ENCODE measurements at places on chromosomes 1 and 21. TPM values are rescaled to one million over a fixed set of nuclear protein-coding genes. Genes with fewer than 3 reads are reported as not detected.

The SLFNL1 gene
- total RNA-seq: 0.08 TPM

The CTBS gene
- 11.2 TPM for total RNA-seq

The SCCPDH gene
- 2.8 TPM for total RNA-seq

DNA sequence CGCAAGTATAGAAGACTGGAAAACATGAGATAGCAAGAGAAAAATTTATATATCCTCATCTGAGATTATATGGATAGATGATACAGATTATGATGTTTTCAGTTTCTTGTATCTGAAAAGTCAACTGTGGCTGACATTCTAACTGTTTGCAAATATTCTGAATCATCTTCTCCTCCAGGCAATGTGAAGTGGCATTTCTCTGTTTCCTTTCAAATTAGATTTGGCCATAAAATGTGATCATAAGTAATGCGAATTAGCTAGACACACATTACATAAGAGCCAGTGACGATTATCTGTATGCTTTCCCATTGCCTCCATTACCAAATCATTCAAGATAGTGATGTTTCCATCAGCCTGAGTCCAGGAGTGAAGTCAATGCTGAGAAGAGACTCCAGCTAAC, 265.2 kb downstream of the BRINP3 start:
- ATAC-seq: no peak

DNA sequence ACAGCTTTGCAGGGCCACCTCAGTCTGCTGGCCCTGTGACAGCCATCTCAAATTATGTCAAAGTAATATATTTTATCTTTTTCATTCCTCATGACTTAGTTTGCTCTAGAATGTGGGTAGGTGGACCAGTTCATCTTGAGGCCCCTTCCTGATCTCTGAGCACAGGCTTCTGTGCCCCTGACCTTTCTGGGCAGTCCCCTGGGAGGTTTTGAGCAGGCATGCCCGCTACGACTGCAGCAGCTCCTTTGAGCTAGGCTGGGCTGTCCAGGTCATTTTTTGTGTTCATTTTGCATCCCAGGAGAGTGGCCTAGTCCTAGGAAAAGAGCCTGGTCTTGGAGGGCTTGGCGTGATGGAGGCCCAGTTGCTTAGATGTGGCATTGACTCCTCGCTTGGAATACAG, 42.7 kb downstream of the EIF2D start:
- no peak for ATAC-seq

DNA sequence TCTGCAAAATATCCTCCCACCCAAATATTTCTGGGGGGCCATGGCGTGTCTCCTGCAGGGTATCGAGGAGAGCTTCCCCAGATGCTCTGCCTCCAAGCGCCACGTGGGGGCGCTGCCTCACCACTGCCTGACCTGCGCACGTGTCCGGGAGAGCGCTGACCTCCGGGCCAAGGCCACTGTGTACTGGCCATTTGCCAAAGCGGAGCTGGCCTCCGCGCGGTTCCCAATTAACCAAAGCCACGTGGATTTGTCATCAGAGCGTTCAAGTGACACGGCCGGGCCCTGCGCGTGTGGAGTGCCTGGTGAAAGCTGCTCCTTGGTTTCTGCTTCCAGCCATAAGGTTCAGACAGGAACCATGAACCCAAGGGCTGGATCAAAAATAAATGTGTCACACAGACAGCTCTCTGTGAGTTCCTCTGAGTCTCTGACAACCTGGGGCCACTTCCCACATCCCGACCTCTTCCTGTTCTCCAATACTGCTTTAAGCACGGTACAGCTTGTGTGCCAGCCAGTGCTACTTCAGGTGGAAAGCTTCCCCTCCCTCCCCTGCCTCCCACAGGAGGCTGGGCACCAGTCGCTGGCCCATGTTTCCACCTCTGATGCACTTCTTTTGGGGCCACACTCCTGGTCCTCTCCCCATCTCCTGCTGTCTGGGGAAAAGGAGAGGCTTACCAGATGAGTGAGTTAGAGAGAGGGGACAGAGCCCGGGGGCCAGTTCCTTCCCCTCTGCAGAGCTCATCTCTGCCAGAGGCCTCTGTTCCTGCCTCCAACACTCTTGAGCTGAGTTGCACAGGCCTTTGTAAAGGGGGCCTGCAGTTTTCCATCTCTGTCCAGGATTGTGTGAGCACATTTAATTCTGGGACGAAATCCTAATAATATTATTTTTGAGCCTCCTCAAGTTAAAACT, 26.1 kb downstream of the ZP4 start:
- peak; percentile 85 for ATAC-seq

DNA sequence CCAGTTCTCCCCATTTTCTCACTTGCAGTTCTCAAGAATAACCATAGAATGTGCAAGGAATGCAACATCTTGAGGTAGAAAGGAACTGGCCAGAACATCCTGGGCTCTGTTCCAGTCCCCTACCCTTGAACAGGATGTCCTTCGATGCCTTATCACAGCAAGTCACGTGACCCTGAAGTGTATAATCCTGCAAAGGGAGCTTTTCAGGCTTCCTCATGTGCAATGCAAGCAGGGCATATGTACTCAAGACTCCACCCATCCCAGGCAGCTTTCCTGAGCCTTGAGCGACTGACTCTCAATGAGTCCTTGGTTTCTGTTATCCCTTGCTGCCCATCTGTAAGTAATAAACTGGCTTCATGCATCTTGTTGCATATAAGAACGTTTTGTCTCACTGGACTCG, 311.0 kb downstream of the MRPL39 start:
- ATAC-seq: no peak
